ENCODE measurements at places on chromosomes 13 and 19. TPM values are rescaled to one million over a fixed set of nuclear protein-coding genes. Genes with fewer than 3 reads are reported as not detected.

KCNRG gene
- 2.1 TPM for total RNA-seq

OSCAR gene
- 0.65 TPM for total RNA-seq

DAND5 gene
- 0.23 TPM for total RNA-seq

ETFB gene
- total RNA-seq: 324 TPM

RHPN2 gene
- total RNA-seq: 7.6 TPM

AMER2 gene
- total RNA-seq: not detected

ZNF682 gene
- total RNA-seq: 2.1 TPM

SLITRK6 gene
- 1.5 TPM for total RNA-seq

F10 gene
- 110 TPM for total RNA-seq

CD33 gene
- 2.8 TPM for total RNA-seq
